IPS DF 19.7 (cell line): ENCODE measurements at places on chromosomes 7 and 10.
A peak's percentile ranks its signal among the peaks of the same experiment; 100 is the strongest.

GRCh38 chr7:70051726-70052125, 453.5 kb downstream of the AUTS2 start:
- no peak for DNase-seq

GRCh38 chr10:68871105-68871711, 29.9 kb upstream of the DDX50 start:
- DNase-seq: no peak

- DNase-seq: no peak
Observed at GRCh38 chr10:15103513-15103912, 6.4 kb downstream of the RPP38 start.

DNA sequence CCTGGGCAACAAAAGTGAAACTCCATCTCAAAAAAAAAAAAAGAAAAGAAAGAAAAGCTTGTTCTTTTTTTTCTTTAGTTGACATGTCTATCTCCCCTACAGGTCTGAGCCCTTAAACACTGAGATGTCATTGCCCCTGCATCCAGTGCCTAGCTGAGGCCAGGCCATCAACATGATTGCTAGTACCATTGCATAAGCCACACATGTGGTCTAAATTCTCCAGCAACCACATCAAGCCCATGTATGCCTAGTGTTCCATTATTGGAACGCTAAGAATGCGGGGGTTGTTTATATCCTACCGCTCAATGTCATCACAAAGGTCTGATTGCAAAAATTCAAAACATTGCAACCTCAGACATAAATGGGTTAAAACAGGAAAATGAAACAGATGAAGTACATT, 62.7 kb downstream of the NPTX2 start:
- DNase-seq: no peak

GRCh38 chr7:54705436-54705835, 53.6 kb downstream of the SEC61G start:
- DNase-seq: no peak

DNA sequence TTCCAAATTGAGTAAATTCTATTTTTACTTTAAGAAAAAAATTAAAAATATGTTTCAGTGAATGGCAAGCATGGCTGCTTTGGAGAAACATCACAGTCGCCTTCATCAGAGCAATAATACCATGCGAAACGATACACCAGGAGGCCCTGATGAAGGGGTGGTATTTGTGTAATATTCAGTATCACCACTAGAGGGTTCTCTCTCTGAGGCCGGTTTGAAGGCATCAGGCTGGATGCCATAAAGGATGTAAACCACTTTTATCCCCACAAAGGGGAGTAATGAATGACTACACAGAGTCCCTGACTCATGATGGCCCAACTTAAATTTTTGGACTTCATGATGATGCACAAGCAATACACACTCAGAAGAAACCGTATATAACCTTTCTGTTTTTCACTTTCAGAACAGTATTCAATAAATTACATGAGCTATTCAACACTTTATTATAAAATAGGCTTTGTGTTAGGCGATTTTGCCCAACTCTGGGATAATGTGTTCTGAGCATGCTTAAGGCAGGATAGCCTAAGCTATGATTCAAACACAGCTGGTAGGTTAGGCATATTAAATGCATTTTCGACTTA, 95.5 kb downstream of the PPP1R17 start:
- peak; percentile 17 for DNase-seq
